ENCODE measurements at places on chromosomes 7 and 10. TPM values are rescaled to one million over a fixed set of nuclear protein-coding genes. Genes with fewer than 3 reads are reported as not detected.

Gene TCAF1
- 18.5 TPM for total RNA-seq

DNA sequence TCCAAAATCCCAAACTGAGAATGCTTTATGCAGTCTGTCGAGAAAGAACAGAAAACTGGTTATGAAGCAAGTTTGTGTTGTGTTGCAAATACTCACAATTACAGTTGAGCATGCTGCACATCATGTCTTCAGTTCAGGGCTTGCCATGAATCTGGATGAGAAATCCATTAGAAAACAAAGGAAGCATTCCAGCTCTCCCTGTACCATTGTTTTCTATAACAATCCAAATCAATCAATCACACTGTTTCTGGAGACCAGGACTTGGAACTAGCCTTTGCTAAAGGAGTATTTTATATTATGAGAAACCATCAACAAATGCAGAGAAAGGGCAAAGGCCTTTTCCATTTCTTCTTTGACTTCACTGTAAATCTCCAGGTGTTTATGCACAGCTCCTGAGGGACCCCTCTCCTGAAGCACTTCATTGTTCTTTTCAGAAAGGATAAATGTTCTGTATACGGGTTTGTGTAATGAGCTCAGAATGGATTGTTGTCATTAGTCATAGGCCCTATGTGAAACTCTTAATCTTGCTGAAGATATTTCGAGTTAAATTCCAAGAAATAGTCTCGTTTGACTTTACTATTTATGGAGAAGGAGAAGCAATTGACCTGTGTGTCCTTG lies 364.7 kb upstream of the POM121L12 start:
- DNase-seq: no peak
- no peak overlapping the region for H3K27ac ChIP-seq
- no peaks in the 10 kb centered on the region for H3K27me3 ChIP-seq
- H3K4me3 ChIP-seq: no peak overlapping the region
- H3K4me1 ChIP-seq: no peaks in the 10 kb centered on the region

- H3K27ac ChIP-seq: peak overlapping the region; percentile 99
- H3K4me1 ChIP-seq: peaks cover 41% of the 10 kb centered on the region
- peaks cover 9% of the 10 kb centered on the region for H3K36me3 ChIP-seq
- peak overlapping the region; percentile 100 for H3K4me3 ChIP-seq
- peak; percentile 34 for DNase-seq
- no peaks in the 10 kb centered on the region for H3K27me3 ChIP-seq
Observed at GRCh38 chr10:12041766-12042408, 722 bp downstream of the UPF2 start.

DNA sequence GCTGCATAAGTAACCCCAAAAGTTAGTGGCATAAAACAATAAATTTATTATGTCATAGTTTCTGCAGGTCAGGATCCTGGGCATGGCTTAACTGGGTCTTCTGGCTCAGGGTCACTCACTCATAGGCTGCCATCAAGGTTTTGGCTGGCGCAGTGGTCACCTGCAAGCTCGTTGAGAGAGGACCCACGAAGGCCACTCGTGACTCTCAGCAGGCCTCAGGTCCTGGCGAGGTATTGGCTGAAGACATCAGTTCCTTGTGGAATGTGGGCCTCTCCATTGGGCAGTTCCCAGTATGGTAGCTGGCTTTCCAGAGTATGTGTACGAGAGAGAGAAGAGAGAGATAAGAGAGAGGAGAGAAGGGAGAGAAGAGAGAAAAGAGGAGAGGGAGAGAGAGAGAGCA lies 138.3 kb upstream of the KLF14 start:
- peaks cover 67% of the 10 kb centered on the region for H3K36me3 ChIP-seq
- no peak for DNase-seq
- peak overlapping the region; percentile 68 for H3K27ac ChIP-seq
- no peak overlapping the region for H3K4me3 ChIP-seq
- no peaks in the 10 kb centered on the region for H3K27me3 ChIP-seq

DNA sequence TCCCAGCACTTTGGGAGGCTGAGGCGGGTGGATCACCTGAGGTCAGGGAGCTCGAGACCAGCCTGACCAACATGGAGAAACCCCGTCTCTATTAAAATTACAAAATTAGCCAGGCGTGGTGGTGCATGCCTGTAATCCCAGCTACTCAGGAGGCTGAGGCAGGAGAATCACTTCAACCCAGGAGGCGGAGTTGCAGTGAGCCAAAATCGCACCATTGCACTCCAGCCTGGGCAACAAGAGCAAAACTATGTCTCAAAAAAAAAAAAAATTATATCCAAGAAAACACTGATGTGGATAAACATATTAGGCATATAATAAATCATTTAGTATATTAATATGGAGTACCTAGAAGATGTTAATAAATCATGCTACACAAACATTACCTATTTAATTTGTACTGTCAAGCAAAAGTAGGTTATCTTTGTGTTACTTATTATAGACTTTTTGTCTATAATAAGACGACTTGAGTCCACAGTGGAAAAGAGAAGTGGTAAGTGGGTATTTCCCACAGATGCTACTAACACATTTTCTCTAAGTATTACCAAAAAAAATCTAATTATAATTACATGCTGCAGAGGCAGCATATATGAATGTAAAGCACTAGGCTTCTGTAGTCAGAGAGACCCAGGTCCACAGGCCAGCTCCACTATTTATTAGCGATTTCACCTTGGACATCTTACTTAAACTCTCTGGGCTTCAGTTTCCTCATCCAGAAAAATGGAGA lies 34.5 kb downstream of the DNMBP start:
- no peaks in the 10 kb centered on the region for H3K4me1 ChIP-seq

- H3K27me3 ChIP-seq: peaks cover 29% of the 10 kb centered on the region
- no peak overlapping the region for H3K27ac ChIP-seq
Observed at GRCh38 chr10:100827819-100828737, 82.7 kb downstream of the PAX2 start.
